ENCODE measurements at places on chromosomes 1 and 21.
A peak's percentile ranks its signal among the peaks of the same experiment; 100 is the strongest.

DNA sequence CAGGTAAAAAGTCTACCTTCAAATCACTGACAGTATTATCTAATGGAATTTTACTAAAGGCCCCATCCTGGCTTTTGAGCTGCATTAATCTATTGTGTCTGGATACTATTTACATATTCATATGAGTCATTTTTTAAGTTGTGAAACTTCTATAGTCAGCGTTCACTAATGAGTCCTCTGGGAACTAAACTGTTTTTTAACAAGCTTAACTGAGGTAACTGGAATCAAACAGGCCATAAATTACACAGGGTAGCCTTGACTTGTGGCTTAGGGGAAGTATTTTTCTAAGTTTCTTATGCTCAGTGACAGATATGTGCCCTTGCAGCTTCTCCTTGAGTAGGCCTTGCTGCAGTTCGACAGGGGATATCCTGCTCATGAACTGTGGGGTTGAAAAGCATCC is 68.8 kb downstream of the JMJD4 start:
- no peak for DNase-seq

GRCh38 chr1:186300056-186300455 is 75.0 kb downstream of the TPR start:
- no peak for DNase-seq

DNA sequence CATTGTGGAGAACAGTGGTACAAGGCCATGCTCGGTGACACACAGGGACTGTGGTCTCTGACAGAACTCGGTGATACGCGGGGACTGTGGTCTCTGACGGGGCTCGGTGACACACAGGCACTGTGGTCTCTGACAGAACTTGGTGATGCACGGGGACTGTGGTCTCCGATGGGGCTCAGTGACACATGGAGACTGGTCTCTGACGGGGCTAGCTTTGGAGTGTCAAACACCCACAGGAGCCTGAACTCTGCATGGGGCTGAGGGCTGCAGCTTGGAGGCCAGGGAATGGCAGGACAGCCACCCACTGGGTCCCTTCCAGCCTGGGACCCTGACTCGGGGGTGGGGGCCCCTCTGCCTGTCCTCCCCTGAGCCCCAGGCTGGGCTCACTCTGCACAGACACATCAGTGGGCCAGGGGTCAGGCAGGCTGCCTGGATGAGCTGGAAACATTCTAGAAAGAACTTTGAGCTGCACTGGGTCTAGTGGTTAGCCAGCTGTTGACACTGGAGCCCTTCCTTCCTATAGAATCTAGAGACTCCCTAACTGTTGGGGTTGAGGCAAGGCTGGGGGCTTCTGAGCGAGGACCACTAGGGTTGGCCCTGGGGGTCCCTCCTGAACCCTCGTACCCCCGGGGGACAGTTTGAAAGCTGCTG is 49.8 kb downstream of the DISP3 start:
- no peak for DNase-seq

- no peak for DNase-seq
Measured at GRCh38 chr1:182207300-182207699, 145.8 kb upstream of the ZNF648 start.

DNA sequence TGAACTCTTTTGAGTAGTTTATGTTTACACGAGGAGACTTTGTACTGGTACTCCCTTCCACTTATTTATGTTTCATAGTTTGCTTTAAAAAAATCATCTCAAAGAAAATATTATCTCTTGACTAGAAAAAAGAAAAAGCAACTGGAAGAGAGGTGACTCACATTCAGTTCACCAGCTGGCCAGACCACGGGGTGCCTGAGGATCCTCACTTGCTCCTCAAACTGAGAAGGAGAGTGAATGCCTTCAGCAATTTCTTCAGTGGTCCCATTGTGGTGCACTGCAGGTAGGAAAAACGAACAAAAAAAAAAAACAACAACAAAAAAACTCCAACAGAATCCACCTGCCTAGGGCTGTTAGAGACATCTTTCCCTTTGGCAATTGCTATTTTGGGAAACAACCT is 102.9 kb downstream of the PTPRC start:
- DNase-seq: no peak

DNA sequence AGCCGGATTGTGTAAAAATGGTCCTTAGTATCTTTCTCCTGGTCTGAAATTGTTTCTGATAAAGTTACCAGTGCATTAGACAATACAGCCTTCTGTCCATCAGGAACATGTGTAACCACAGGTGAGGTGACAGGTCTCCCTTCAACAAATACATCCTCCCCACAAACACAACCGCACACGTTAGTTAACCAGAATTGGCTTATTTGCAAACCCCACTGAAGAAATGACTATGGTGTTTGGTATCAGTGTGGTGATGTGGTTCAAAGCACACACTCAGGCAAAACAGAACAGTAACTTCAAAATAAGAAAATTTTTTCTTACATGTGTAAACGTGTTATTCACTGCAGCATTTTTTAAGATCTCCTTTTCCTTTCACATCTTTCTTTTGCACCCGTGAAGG is 517.2 kb upstream of the NR5A2 start:
- no peak for DNase-seq

- DNase-seq: no peak
Measured at GRCh38 chr1:20430355-20431175, 55.4 kb downstream of the CAMK2N1 start.

- no peak for DNase-seq
Measured at GRCh38 chr1:19096036-19096833, 113.8 kb downstream of the UBR4 start.

DNA sequence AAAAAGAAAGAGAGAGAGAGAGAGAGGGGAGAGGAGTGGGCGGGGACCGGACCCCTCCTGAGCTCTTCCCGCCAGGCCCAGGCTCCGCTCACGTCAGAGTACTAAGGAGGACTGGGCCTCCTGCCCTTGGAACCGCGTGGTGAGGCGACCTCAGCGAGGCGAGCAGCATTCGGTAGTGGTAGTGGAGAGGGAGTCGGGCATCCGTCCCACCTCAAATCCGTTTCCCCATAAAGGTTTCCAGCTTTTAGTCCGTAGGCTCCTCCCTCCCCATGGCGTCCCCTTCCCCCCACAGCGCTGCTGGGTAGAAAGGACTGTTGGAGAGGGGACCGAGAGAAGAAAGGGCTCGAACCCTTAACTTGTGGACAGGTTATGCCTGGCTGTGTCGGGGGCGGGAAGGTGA is 124.4 kb upstream of the BARHL2 start:
- no peak for DNase-seq

DNA sequence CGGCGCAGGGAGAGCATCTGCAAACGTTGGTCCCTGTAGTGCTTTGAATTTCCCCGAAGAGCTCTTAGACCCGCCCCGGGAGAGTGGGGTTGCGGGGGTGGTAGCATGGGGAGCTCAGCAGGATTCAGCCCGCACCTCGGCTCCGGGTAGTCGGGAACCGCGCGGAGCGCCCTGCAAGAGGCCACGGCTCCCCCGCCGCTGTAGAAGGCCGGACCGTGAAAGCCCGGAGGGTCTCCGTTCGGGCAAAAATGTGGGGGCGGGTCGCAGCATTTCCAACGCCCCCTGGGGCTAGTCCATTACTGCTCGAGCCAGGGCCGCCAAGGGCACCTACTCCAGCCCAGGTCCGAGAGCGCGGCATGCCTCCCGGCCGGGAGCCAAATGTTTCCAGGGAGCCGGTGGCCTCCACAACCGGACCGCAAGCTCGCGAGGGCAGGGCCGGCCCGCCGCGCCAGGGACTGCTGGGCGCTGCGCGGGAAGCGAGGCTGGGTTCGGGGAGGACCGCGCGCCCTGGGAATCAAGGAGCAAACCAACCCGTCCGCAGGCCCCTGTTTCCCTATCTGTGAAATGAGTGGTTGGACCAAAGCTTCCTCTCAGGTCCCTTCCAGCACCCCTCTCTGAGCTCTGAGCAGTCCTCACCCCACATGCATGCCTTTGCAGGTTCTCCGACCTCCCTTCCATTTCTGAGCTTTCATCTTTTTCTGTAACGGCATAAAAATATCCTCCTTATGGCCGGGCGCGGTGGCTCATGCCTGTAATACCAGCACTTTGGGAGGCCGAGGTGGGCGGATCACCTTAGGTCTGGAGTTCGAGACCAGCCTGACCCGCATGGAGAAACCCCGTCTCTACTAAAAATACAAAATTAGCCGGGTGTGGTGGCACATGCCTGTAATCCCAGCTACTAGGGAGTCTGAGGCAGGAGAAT is 775 bp upstream of the TMEM63A start:
- DNase-seq: no peak

DNA sequence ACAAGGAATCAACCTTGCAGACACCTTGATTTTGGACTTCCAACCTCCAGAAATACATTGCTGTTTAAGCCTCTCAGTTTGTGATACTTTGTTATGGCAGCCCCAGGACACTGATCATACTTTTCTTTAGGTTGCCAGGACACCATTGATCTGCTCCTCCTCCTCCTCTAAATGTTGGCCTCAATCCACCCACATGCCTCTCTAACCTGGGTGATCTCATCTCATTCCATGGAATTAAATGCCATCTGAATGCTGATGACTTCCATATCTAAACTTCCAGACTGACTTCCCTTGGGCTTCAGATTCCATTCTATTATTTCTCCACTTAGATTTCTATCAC is 7.4 kb upstream of the PPP1R15B start:
- no peak for DNase-seq

GRCh38 chr1:204592246-204592948 is 76.2 kb downstream of the MDM4 start:
- no peak for DNase-seq

DNA sequence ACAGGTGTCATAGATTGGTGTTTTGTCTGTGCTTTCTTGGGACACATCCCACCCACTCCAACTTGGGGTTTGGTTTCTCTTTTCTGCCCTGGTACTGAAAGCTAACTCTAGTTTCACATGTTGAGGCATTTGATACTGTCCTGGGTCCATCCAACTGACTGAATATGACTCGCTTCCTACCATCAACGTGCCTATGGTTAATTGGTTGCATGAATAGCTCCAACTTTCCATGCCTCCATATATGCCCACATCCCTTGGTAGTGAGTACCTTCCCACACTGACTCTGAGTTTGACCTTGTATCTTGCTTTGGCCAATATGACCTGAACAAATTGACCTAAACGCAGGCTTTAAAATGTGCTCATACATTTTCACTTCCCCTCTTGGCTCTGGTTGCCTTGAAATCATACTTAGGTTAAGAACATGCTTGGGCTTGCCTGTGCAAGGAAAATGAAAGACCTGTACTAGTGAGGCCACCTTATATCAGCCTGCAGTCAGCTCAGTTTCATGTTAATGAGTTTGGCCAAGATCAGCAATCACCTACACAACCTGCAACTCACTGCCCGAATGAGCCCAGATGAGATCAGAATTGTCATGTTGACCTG is 81.0 kb upstream of the KCNK2 start:
- no peak for DNase-seq

DNA sequence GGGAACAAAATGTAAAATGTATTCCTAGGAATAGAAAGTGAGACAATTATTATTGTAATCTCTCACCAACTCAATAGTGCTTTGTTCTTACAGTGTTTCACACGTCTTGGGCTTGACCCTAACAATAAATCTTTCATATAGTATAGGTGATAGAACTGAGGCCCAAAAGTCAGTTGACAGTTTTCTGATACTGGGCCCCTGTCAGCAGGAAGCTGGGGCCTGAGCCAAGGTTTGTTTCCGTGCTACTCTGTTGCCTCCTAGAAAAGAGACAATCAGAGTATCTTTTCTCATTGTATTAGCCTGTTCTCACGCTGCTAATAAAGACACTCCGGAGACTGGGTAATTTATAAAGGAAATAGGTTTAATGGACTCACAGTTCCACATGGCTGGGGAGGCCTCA is 5.0 kb downstream of the RRP1B start:
- DNase-seq: no peak

DNA sequence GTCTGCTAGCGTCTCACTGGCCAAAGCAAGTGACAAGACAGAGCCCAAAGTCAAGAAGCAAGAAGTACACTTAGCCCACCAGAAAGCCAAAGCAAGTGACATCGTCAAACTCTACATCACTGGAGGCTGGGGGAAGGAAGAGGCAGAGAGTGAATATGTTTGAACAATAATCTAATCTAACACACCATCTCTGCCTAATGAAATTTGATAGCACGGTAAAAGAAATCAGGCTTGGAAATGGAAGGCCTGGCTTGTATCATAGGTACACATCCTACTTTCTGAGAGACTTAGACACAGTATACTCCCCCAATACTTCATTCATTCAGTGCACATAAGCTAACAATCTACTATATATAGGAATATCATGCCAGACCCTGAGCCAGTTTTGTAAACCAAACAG is 26.3 kb downstream of the TRABD2B start:
- DNase-seq: no peak

DNA sequence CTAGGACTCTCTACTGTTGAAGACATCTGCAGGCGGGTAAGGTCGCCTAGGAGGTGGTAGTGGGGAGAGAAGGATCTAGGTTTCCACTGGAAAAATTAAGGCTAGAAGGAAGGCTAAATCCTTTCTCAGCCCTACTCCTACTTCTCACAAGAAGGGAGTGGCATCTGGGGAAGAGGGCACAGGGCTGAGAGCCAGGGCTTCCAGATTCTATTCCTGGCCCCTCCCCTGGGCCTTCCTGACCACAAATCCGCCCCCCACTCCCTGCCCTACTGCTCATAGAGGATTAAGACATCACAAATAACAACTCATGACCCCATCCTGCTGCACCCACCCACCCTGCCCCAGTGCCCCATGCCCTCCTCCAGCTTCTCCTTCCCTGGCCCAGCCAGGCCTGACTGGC is 2.5 kb downstream of the PHLDA3 start:
- DNase-seq: no peak

- DNase-seq: no peak
Measured at GRCh38 chr1:209291715-209292114, 291.8 kb upstream of the CAMK1G start.

- DNase-seq: no peak
Measured at GRCh38 chr1:27342391-27342777, 562 bp downstream of the SYTL1 start.

DNA sequence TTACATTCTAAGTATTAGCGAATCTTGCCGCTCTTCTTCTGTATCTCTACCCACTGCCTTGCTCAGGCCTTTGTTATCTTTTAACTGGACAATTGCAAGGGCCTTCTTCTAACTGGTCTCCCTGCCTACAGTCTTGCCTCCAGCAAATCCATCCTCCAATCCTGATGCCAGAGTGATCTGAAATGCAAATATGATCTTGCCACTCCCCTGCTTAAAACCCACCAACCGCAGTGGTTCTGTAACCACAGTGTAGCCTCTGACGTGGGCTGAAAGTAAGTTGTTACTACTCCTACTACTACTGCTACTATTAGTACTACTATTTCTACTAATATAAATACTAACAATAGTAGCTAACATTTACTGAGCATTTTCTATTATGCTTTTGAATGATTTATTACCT is 12.4 kb downstream of the MOV10 start:
- no peak for DNase-seq

DNA sequence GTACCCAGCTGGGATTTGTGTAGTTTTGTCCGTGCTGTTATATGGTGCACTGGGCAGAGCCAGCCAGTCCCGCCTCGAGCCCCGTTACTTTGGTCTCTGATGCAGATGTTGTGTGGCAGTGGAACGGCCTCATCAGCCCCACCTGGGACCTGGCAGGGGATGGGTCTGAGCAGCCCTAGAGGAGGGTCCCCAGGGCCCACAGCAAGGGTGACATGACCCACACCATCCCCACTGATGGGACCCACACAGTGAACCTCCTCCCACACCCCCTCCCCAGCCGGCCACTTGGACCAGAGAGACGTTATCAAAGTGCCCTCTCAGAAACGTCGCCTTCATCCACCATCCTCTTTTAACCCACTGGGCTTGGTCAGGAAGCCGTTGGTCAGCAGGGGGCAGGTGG is 42.0 kb upstream of the PCBP3 start:
- no peak for DNase-seq

GRCh38 chr1:100538913-100539835 is 1.2 kb downstream of the GPR88 start:
- no peak for DNase-seq

- peak; percentile 15 for DNase-seq
Measured at GRCh38 chr1:171742577-171742922, 685 bp upstream of the VAMP4 start.

- DNase-seq: no peak
Measured at GRCh38 chr1:113073479-113073950, 517 bp downstream of the LRIG2 start.
